ENCODE measurements at places on chromosomes 3 and 15. TPM values are rescaled to one million over a fixed set of nuclear protein-coding genes. Genes with fewer than 3 reads are reported as not detected.

The PML gene
- 15.5 TPM for total RNA-seq

The CCR8 gene
- not detected for total RNA-seq

The TMEM45A gene
- 62.7 TPM for total RNA-seq

The CAND2 gene
- total RNA-seq: 7.2 TPM

The RFX7 gene
- 5.5 TPM for total RNA-seq

DNA sequence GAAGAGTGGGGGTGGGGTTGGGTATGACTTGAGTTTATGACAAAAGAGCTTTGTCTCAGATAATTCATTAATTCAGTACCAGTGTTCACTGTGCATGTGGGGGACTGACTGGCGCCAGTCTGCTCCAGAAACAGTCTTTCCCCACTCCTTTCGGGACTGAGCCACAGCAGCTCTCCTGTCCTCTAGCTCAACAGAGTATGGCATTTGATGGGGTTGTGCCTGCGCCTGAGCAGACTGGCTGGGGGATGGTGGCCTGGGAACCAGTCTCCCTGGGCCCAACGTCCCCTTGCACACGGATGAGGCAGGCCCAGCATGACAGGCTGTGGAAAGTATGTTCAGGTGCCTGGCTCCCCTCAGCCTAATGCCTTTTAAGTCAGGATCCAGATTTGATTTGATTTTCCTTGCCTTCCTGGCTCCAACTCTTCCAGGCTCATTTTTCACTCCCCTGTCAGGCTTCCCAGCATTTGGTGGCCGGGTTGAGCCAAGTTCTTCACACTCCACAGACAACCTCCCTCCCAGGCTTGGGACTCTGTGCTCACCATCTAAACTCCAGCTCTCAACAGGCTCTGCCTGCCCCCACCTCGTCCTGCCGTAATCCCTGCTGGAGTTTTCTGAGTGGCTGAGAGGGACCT lies 105.0 kb downstream of the MYLK start:
- no peak for DNase-seq

DNA sequence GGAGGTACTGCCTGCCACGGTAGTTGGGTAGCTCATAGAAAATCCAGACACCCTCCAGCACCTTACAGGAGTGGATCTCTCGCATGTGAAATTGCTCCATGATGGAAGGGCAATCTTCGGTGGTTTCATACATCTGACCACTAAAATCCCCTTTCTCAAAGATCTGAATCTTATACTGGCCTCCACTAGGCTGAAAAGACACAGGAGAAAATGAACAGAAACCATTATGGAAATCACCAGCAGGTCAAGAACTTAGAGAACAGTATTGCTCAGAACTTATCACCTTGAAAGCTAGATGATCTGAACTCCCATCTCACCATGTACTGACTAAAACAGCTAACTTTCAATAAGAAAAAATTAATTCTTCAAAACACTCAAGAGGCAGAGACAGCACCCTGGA lies 5.4 kb downstream of the CRYGS start:
- no peak for DNase-seq

DNA sequence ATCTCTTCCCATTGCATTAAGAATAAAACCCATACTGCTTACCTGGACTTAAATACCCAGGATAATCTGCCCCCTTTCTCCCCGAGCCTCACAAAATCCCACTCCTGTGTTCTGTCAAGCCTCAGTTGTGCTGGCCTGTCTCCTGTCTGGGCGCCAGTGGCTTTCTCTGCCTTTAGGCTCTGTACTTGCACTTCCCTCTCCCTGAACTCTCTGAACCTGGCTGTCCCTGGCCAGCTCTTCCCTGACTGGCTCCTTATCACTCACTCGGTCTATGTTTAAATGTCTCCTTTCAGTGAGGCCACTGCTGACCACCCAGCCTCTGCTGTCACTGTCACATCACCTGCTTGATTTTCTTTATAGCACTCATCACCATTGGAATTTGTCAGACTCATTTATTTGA lies 382.7 kb upstream of the PPP2R3A start:
- DNase-seq: no peak

DNA sequence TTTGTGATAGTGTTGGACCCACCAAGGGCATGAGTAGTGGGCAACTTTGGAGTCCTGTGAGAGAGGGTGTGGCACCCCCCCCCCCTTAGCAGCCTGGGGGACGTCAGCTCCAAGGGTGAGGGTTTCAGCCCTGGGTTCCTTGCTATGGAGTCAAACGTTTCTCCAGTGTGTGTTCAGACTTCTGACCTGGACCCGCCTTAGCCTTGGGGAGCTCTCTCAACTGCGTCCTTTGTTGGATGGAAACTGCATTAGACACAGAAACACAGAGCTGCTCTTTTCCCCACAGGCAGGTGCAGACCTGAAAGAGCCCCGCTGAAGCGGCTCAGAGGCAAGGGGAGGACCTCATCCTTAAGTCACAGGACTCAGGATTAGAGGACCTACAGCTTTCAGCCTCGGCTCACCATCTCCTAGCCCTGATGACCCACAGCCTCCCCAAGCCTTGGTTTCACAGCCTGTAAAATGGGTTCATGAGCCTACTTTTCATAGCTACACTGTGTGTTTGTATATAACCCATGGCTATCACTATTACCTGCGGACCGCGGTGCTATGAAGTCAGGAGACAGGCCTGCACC lies 19.9 kb downstream of the ZNF710 start:
- DNase-seq: peak; percentile 36

GRCh38 chr3:16401273-16401672 lies 112.2 kb downstream of the RFTN1 start:
- DNase-seq: no peak

DNA sequence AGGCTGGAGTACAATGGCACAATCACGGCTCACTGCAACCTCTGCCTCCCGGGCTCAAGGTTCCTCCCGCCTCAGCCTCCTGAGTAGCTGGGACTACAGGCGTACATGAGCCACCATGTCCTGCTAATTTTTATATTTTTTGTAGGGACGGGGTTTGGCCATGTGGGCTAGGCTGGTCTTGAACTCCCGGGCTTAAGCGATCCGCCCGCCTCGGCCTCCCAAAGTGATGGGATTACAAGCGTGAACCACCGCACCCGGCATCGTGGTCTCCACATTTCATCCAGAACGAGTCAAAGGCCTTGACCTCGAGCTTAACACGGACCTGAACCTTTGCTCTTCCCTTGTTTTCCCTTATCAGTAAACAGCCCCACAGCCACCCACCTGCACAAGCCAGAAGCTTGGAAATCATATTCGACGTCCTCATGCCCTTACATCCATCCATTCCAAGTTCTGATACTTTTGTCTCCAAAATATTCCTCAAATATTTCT lies 1.4 kb upstream of the PTPN23 start:
- peak; percentile 60 for DNase-seq

- no peak for DNase-seq
Measured at GRCh38 chr15:57647791-57648130, 56.1 kb downstream of the MYZAP start.

DNA sequence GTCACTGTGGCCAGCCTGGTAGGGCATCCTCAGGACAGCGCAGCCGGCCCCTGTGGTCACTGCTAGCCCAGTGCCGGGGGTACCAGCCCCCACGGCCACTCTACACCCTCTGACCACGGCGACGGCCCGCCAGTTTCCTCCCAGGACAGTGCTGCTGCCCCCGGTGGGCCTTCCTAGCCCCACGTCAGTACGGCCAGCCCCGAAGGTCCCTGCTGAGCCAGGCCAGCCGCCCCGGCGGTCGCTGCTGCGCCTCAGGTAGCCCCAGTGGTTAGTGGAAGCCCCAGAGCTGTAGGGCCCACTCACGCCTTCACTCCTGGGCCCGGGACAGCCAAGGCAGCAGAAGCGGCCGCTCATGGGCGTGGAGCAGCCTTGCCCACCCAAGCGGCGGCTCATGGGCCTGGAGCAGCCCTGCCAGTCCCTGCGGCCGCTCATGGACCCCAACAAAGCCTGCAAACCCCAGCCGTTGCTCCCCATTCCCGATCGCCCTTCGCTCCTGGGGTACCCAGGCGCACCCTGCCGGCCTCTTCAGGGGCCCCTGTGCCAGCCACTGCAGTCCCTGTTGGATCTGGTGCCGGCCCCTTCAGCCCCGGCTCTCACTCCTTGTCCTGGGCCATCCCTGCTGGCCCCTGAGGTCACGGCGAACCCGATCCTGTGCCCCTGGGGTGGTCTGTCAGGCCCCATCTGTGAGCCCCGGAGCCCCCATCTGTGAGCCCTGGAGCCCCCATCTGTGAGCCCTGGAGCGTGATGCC lies 9.5 kb upstream of the ROPN1B start:
- no peak for DNase-seq

All from left lobe of liver (tissue), 2 donors.